ENCODE measurements at places on chromosomes 13 and 19.

GRCh38 chr13:42544246-42544926, 29.6 kb upstream of the TNFSF11 start:
- no peak for DNase-seq

- DNase-seq, result peak; percentile 59
Measured at GRCh38 chr19:6021878-6022569, 44.1 kb upstream of the RANBP3 start.

GRCh38 chr13:32669030-32669646, 82.9 kb downstream of the PDS5B start:
- DNase-seq, result no peak

DNA sequence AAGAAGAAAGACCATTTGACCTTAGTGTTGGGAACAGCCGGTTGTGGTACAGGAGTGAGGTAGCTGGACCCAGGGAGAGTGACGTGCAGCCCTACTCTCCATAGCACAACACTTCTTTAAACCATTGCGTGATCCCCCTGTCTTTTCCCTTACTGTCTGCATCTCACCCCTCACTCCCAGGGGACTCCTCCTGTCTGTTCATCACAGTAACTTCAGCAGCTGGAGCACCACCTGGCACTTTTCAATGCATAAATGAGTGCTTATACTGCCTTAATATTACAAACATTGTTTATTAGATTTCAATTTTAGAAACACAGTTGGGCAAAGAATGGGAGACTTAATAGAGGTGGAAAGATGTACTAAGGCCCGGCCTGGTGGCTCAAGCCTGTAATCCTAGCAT, 285.5 kb downstream of the UQCRFS1 start:
- no peak for DNase-seq

- no peak for DNase-seq
Measured at GRCh38 chr13:72153272-72153671, 286.3 kb upstream of the DACH1 start.

Measured in stimulated activated CD8-positive, alpha-beta memory T cell treated with anti-CD3 and anti-CD28 coated beads, Interleukin-4, amount 100 ng/mL, for 1 hour (primary cell).